CD8-positive, alpha-beta T cell (primary cell): ENCODE measurements at places on chromosomes 13 and 19.
A peak's percentile ranks its signal among the peaks of the same experiment; 100 is the strongest.

GRCh38 chr19:40414542-40415535 is 1.7 kb upstream of the PRX start:
- no peak for DNase-seq

- peak; percentile 64 for DNase-seq
Observed at GRCh38 chr19:14433554-14434501, 722 bp downstream of the PKN1 start.

DNA sequence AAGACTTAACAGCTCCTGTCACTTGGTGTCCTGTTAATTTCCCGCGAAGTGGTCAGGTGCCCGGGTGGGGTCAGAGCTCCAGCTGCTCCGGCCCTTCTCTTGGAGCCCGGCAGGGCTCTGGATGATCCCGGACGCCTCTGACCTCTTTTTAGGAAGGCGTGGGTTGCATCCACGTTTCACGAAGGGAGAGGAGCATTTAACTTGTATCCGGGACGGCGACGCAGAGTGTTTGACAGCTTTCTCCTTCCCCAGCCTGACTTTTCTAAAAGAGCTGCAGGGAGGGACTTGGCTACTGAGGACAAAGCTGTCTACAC is 656 bp downstream of the ZNF155 start:
- no peak for DNase-seq

DNA sequence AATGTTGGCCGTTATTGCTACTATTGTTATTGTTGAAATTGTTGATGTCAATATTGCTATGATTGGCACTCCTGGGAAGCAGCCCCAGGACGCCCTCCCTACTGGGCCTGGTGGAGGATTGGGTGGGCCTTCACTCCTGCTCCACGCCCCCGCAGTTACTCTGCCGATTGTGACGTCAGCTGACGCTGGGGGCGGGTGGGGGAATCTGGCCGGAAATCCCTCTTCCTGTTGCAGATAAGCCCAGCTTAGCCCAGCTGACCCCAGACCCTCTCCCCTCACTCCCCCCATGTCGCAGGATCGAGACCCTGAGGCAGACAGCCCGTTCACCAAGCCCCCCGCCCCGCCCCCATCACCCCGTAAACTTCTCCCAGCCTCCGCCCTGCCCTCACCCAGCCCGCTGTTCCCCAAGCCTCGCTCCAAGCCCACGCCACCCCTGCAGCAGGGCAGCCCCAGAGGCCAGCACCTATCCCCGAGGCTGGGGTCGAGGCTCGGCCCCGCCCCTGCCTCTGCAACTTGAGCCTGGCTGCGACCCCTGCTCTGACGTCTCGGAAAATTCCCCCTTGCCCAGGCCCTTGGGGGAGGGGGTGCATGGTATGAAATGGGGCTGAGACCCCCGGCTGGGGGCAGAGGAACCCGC is at the start of gene ETV2:
Gene ETV2, plus strand, starts transcription at position 231 of the 637 bp plus-strand sequence. CDS start 716 bp downstream, outside the sequence.
- DNase-seq, result peak; percentile 71

GRCh38 chr19:46698395-46699321 is 18.3 kb downstream of the PRKD2 start:
- no peak for DNase-seq

GRCh38 chr13:26186995-26187394 is 35.1 kb downstream of the RNF6 start:
- DNase-seq, result no peak

- DNase-seq, result no peak
Observed at GRCh38 chr13:56352361-56352760, 788.4 kb upstream of the PRR20A start.

- DNase-seq, result no peak
Observed at GRCh38 chr13:75771818-75772217, 135.7 kb downstream of the LMO7 start.

- no peak for DNase-seq
Observed at GRCh38 chr13:94657167-94657566, 55.2 kb downstream of the SOX21 start.

- DNase-seq, result no peak
Observed at GRCh38 chr19:42568006-42568405, 26.7 kb downstream of the CEACAM8 start.

- DNase-seq, result no peak
Observed at GRCh38 chr13:111915104-111915551, 151.8 kb upstream of the SOX1 start.

- no peak for DNase-seq
Observed at GRCh38 chr19:33252971-33253370, 27.3 kb upstream of the SLC7A10 start.

DNA sequence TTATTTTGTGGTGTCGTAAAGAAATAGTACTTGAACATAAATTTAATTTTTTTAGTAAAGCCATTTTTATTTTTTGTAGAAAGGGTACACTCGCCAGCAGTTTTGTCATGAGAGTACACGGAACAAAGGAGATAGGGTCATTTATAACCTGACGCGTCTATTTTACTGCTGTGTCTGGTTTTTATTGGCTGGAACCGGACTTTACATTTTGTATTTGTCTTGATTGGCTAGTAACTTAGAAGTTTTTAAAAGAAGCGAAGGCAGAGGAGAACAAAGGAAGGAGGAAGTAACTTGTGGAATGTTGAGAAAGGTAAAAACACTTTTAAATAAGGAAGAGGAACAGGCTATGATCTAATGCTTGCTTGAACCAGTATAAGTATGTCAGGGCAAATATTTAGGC is 43.5 kb downstream of the TRPM4 start:
- no peak for DNase-seq

GRCh38 chr19:33445442-33446329 is 72.2 kb downstream of the CEBPG start:
- no peak for DNase-seq

GRCh38 chr13:106118996-106119395 is 416.5 kb downstream of the EFNB2 start:
- DNase-seq, result no peak

DNA sequence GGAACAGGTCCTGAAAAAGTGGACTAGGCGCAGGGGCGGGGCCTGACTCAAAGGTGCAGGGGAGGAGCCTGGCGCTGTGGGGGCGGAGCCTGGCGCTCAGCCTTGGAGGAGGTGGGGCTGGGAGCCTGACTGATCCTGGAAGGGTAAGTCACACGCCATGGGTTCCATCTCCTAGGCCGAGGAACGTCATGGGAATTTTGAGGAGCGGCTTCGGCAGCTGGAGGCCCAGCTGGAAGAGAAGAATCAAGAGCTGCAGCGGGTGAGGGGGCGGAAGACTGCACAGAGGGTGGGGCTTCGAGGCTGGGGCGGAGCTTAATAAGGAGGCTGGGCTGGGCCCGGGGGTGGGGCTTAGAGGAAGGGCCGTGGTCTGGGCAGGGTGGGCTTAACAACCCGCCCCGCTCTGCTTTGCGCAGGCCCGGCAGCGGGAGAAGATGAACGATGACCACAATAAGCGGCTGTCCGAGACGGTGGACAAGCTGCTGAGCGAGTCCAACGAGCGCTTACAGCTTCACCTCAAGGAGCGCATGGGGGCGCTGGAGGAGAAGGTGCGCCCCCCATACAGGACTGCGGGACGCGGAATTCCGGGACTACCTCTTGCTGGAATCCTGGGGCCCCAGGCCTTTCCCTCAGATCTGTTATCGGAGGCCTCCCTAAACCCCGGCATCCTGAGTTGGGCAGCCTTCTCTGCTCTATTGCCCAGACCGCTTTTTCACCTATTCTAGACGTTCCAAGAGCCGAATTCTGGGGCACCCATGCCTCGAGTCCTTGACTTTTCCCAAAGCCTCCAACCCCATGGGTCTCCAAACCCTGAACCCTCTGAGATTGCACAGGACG is 14.5 kb downstream of the PPFIA3 start:
- no peak for DNase-seq

DNA sequence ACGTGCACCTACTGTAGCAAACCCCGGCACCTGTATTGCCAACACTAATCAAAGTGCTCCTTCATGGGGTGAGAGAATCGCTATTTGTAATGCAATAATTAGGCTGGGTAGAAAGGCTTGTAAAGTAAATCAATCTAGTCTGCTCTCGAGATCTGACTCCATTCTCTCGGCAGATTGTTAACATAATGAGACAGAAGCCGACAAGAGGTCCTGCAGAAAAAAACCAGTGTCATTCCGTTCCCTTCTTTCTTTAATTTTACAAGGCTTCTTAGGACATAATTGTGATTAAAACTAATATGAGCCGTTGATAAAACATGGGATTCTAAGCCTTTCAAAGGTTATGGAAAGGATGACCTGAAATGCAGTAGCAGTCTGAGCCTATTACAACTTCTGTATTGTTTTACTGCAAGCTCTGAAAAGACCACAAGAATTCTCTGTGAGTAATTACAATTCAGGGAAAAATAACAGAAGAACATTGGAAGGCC is 530.0 kb downstream of the PCDH9 start:
- DNase-seq, result no peak

DNA sequence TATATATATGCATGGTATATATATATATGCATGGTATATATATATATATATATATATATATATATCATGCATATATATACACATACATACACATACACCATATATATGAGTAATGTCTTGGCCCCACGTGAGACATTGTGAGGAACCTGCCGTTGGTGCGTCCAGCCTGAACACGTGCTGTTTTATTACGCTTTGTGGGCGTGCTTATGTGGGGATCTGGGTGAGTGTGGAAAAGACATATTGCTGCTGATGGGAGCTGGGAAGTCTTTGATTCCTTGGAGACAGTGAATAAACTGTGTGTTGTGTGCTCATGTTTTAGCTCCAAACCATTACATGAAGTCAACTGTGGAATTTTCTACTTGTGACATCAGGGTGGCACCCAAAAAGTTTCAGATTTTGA is 28.9 kb downstream of the KCTD15 start:
- no peak for DNase-seq

DNA sequence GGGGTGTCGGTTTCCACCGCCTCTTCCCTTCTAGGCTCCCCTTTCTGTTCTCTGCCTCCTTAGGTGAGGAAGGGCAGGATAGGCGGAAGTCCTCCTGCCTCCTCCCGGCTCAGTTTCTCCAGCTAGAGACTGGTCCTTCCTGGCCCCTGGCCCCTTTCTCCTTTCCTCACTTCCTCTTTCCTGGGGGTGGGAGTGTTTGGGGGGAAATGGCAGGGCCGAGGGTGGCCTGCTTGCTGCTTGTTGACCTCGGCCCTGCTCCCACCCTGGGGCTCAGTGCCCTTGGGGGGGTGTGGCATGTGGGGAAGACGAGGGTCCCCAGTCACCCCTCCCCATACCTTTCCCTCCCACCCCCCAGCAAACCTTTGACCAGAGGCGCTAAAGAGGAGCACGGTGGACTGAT is 5.0 kb downstream of the U2AF2 start:
- no peak for DNase-seq

- DNase-seq, result no peak
Observed at GRCh38 chr13:85970727-85971126, 171.5 kb upstream of the SLITRK6 start.

DNA sequence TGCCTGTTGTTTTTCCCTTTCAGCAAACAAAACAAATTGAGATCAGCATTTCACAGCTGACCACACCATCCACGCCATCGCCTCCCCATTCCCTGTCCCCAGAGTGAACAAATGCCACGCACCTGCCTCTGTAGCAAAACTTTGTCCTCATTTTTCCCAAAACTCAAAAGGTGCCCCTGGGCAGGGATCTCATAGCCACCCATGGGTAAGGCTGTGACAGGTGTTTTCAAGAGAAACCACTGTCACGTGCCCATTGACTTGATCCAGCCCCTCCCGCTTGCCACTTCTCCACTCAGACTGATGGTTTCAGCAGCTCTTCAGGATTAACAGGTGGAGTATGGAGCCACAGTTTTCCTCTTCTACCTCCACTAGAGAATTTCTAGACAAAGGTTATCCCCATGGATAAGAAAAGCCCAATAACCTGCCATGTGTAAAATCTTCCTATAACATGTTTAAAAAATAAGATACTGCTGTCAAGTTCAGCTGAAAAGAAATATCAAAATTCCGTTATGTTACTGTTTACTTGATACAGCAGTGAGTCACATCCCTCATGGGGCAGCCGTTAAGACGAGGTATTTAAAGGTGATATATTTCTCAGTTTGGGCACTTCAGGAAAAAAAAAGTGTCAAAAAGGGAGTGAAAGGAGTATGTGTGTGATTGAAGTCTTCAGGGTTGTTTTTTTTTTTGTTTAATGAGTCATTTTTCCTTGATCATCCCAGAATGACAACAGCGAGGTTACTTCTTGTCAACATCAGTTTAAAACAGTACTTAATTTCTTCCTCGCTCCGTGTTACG is 63.5 kb upstream of the GPR183 start:
- no peak for DNase-seq

DNA sequence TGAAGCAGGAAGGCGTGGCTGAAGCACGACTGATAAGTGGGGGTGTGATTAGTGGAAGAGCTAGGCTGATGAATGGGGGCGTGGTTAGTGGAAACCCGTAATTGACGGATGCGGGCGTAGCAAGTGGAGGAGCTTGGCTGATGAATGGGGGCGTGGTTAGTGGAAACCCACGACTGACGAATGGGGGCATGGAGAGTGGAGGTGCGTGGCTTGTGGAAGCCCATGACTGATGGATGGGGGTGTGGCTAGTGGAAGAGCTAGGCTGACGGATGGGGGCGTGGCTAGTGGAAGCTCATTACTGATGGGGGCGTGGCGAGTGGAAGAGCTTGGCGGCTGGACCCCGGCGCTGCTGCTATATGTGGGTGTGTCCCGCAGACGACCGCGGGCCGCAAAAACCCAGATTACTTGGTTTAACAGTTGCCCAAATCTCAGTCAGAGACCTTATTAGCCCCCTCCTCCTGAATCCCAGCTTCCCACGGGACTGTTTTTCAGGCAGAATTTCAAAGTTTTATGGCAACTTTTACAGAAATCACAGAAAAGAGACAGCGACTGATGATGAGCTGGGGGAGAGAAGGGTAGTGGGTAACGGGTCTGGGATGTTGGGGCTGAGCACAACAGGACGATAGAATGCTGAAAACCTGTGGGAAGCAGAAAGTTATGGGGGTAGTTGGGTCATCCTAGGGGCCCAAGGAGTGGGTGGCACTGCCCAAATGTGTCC is 9.0 kb upstream of the MEIS3 start:
- DNase-seq, result peak; percentile 74

GRCh38 chr19:2355168-2356035 is 4.7 kb upstream of the TMPRSS9 start:
- no peak for DNase-seq

DNA sequence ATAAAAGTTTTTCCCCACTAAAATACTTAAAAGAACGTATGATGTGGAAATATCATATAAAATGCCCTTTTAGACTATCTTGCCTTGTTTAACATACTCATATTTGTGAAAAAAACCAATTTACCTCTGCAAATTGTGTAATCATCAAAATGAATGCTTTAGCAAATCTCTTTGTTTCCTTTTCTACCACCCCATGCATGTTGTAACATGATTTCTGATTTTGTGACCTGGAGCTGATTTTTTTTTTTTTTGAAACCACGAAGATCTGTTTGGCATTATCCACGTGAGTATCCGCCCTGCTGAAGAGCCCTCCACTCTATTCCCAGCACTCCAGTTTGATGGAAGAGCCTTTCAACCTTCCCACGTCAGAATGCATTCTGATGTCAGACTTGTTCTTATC is 245.8 kb upstream of the NBEA start:
- DNase-seq, result no peak

- no peak for DNase-seq
Observed at GRCh38 chr19:5131031-5131505, 162.2 kb downstream of the KDM4B start.

GRCh38 chr13:79497064-79497463 is 16.1 kb downstream of the NDFIP2 start:
- no peak for DNase-seq
